ENCODE measurements at places on chromosomes 1 and 21.

DNA sequence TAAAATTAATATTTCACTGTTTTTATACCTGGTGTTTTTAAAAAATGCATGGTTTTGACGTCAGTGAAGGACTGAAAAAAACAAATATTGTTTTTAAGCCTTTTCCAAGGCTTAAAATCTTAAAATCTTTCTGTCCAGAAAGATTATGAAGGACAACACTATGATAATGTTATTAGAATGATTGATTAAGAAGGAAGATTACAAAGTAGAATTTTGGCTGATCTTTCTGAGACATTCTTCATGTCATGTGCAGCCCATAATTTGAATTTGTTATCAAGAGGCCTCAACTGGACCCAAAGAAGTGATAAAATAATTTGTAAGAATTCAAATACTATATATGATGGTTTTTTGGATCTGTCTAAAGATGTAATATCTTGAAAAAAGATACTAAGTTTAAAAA lies 584.4 kb upstream of the CXADR start:
- no peak for DNase-seq

GRCh38 chr1:182955596-182956588 lies 2.9 kb upstream of the SHCBP1L start:
- DNase-seq = no peak

DNA sequence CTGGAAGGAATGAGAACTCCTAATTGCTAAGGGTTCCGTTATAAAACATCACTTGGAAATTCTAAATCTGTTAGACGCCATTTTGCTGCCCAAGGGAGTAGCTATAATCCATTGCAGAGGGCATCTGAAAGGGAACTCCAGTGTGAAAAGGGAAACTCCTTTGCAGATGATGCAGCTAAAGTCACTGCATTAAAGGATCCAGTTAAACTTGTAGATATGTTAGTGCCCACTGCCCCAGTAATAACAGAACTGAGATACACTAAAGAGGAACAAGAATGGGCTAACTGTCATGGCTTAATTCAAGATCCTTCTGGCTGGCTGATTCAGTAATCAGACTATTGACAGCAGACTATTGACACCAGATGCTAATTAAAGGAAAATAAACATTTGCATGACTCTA lies 81.8 kb upstream of the KIAA0040 start:
- DNase-seq = no peak

DNA sequence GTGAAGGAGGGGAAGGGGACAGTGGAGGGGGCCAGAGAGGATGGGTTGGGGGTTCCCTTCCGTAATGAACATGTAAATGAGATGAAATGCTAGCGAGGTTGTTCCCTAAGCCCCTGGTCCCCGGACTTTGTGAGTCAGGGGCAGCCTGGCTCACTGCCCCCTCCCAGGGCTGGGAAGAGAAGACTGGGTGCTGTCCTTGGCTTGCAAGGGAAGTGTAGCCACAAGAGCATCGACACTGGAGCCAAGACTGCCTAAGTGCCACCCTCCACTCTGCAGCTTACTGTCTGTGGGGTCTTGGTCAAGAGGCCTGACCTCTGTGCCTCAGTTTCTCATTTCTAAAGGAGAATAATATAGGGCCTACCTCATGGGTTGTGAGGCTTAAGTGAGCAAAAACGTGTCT lies 483 bp downstream of the PEAR1 start:
- DNase-seq = no peak

- no peak for DNase-seq
Measured at GRCh38 chr1:68149907-68150306, 82.4 kb downstream of the WLS start.

DNA sequence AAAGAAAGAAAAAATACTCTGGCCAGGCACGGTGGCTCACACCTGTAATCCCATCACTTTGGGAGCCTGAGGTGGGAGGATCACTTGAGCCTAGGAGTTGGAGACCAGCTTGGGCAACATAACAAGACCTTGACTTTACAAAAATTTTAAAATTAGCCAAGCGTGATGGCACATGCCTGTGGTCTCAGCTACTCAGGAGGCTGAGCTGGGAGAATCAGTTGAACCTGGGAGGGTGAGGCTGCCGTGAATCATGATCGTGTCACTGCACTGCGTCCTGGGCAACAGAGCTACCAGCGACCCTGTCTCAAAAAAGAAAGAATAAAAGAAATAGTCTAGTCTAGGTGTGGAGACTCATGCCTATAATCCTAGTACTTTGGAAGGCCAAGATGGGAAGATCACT lies 22.3 kb downstream of the RRP1B start:
- DNase-seq = no peak

- no peak for DNase-seq
Measured at GRCh38 chr1:19322481-19322880, 10.4 kb downstream of the SLC66A1 start.

DNA sequence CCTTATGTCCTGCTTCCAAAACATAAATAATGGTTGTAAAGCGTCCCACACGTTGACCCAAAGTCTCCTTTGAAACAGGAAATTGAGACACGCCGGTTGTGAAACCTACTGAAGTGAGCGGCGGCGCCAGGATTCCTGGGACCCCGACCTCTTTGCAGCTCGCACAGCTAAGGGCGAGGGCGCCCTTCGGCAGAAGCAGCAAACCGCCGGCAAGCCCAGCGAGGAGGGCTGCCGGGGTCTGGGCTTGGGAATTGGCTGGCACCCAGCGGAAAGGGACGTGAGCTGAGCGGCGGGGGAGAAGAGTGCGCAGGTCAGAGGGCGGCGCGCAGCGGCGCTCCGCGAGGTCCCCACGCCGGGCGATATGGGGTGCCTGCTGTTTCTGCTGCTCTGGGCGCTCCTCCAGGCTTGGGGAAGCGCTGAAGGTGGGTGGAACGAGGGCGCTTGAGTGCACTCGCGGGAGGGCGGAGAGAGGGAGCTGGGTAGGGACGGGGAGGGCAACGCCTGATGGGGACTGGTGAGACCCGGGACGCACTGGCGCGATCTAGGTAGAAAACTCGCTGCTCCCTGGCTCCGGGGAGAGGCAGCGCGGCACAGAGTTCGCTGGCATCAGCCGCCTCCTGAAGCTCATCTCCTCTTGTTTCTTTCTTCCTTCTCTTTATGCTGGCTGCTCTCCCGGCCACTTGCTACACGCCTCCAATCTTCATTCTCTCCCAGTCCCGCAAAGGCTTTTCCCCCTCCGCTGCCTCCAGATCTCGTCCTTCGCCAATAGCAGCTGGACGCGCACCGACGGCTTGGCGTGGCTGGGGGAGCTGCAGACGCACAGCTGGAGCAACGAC lies at the start of gene CD1D:
TSS of gene CD1D (plus strand) at position 155 of the 836 bp plus-strand sequence. CDS start at position 362, 207 bp downstream.
- no peak for DNase-seq

- DNase-seq = no peak
Measured at GRCh38 chr1:234315588-234315987, 57.7 kb upstream of the COA6 start.

DNA sequence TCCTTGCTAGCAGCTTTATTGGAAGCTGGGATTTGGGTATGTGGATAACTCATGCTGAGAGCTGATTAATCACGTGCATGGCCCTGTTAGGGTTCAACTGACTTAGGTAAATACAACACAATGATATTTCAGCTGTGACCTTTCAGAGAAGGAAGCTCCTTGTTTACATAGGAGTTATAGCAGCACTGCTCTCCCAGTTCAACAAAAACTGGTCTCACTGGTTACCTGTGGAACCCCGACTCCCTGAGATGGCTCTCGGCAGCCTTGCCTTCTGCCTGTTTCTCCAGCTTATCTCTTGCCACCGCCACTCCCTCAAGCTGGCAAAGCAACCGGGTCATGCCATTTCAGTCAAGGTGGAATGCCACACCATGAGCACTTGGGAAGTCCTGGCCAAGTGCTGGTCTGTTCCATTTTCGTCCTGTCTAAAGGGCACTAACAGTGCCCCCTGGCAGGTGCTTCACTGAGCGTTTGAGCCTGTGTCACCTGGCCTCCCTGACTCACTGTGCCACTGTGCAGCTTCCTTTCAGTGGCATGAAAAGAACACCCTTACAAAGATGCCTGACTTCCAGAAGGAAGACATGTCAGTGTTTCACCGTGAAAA lies 31.6 kb downstream of the DOP1B start:
- no peak for DNase-seq

GRCh38 chr1:163477276-163477830 lies 155.6 kb downstream of the NUF2 start:
- no peak for DNase-seq

- no peak for DNase-seq
Measured at GRCh38 chr1:66282343-66282852, 251.6 kb upstream of the SGIP1 start.

- DNase-seq = no peak
Measured at GRCh38 chr1:165671526-165671925, 26.8 kb downstream of the ALDH9A1 start.

- no peak for DNase-seq
Measured at GRCh38 chr21:43361493-43362296, 65.2 kb downstream of the SIK1 start.

DNA sequence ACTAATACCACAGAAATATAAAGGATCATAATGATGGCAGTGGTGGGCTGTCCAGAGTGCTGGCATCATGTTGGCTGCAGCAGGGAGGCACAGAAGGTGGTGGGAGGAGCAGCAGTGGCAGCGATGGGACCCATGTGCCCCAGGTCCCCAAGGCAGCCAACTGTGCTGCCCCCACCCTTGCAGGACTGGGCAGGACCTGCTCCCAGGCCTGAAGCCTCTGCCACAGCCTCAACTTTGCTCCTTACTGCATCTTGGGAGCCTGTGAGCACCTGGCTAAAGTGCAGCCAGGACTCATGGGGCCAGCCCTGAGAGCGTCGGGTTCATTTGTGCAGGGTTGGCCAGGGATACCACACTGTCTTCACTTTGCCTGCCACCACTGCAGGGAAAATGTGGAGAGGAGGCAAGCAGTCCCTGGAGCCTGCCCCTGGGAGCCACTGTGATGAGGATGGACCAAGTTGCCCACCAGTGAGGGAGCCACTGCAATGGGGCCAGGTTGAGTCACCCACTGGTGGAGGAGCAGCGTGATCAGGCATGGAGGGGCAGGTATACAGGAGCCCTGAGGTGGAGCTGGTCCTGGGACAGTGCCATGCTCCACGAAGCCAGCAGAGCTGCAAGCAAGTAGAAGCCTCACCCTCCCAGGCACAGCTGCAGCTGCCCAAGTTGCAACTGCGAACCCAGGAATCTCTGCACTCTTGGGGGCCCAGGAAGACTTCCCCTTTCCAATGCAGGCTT lies 25.3 kb upstream of the DENND1B start:
- no peak for DNase-seq

- DNase-seq = no peak
Measured at GRCh38 chr1:57910782-57911181, 486.9 kb upstream of the DAB1 start.

DNA sequence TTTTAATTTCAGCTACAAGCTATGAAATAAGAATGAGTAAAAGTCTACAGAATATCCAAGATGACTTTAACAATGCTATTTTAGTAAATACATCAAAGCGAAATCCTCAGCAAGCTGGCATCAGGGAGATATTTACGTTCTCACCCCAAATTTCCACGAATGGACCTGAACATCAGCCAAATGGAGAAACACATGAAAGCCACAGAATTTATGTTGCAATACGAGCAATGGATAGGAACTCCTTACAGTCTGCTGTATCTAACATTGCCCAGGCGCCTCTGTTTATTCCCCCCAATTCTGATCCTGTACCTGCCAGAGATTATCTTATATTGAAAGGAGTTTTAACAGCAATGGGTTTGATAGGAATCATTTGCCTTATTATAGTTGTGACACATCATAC lies 13.7 kb upstream of the CLCA1 start:
- no peak for DNase-seq

DNA sequence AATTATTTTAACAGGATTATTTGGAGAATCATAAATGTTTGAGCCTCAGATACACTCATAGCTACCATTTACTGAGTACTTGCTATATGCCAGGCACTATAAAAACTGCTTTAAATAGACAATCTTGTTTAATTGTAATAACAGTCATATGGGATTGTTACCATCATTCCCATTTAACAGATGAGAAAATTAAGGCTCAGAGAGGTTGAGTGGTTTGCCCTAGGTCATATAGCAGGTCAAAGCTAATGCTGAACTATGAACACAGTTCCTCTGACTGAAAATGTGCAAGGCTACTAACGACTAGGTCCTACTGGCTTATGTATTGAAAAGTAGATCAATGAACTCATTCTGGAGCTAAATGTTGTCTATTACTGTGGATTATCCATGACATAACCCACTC lies 63.4 kb downstream of the DDR2 start:
- DNase-seq = no peak

GRCh38 chr1:110163591-110163990 lies 13.3 kb downstream of the SLC6A17 start:
- DNase-seq = no peak

DNA sequence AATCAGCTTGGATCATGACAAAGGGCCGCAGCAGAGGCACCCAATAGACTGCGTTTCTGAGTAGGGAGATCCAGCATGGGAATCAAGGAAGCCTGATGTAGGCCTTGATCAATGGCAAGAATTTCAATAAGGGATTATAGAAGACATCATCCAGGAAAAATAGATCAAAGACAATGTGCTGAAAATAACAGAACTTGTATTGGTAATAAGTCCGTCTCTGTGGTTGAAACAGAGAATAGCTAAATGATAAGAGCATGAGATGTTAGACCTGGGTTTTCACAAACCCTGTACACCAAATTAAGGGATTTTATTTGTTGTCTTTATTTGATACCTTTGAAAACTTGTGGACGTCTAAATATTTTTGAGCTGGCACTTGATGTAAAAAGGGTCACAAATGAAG lies 228.0 kb upstream of the SGIP1 start:
- DNase-seq = no peak

DNA sequence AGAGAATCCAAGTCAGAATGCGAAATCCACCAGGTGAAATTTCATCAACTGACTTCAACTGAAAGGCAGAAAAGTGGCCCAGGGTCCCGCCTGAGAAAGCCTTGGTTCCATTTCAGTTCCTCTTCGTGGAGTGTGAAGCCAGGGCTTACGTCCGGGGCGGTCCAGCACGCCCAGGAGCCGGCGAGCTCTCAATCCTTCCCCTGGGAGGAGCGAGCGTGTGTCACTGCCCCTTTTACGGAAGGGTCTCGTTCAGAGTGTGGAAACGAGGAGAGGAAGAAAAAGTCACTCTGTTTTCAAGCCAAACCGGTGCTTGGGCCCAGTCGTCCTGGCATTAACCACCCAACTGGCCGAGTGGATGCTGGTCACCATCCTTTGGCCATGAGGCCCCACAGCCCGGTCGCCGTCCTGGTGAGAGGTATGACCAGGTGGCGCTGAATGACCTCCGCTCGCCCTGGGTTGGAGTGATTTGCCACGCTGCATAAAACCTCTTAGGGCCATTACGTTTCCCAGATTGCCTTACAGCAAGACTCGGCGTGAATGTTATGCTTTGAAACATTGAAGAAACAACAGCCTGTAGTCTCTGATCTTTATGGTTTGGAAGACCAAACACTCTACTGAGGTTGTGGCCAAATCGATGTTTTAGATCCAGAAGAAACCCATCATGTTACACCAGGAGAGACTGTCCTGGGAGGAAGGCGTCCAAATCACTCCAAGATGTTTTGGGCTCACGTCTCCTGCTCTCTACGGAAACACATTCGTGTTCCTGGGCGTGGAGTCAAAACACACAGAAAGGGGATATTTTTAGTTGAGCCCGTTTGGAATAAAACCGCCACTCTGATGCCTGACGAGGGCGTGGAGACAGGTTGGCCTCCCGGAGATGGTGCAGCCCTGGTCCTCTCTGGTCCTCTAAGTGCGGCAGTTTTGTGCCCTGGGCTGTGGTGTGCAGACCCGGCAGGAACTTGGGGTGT lies 93.6 kb upstream of the ACTRT2 start:
- no peak for DNase-seq

Measured in osteocyte (in vitro differentiated cells).